ENCODE measurements at places on chromosomes 12 and 14. TPM values are rescaled to one million over a fixed set of nuclear protein-coding genes. Genes with fewer than 3 reads are reported as not detected.

DNAJC22 gene
- 0.25 TPM for total RNA-seq

DNA sequence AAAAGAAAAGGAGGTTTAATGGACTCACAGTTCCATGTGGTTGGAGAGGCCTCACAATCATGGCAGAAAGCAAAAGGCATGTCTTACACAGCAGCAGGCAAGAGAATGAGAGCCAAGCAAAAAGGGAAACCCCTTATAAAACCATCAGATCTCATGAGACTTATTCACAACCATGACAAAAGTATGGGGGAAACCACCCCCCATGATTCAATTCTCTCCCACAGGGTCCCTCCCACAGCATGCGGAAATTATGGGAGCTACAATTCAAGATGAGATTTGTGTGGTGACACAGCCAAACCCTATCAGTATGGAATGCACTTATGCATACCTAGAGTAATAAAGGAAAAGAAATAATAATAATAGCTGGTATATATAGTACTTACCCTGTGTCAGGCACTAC lies 4.5 kb upstream of the GLIPR1 start:
- DNase-seq = no peak
- no peaks in the 10 kb centered on the region for H3K27me3 ChIP-seq
- no peak overlapping the region for H3K27ac ChIP-seq
- peaks cover 18% of the 10 kb centered on the region for H3K4me1 ChIP-seq
- no peaks in the 10 kb centered on the region for H3K36me3 ChIP-seq
- H3K4me3 ChIP-seq = no peak overlapping the region

- H3K27me3 ChIP-seq = no peaks in the 10 kb centered on the region
- DNase-seq = no peak
- H3K36me3 ChIP-seq = peaks cover 6% of the 10 kb centered on the region
- H3K4me1 ChIP-seq = no peaks in the 10 kb centered on the region
- H3K4me3 ChIP-seq = no peak overlapping the region
- no peak overlapping the region for H3K27ac ChIP-seq
These were observed 25.1 kb upstream of the OASL start for GRCh38 chr12:121064116-121064515.

- no peak for DNase-seq
- no peak overlapping the region for H3K4me3 ChIP-seq
- peaks cover 5% of the 10 kb centered on the region for H3K36me3 ChIP-seq
- no peak overlapping the region for H3K27ac ChIP-seq
- H3K4me1 ChIP-seq = no peaks in the 10 kb centered on the region
These were observed 105.5 kb downstream of the BCL11B start for GRCh38 chr14:99166506-99166905.
